Cardiac septum (tissue), 1 donor: ENCODE measurements at places on chromosomes 1 and 21.

GRCh38 chr1:117257291-117257690, 46.6 kb upstream of the VTCN1 start:
- no peak for DNase-seq

GRCh38 chr1:43444836-43445235, 8.9 kb downstream of the HYI start:
- DNase-seq, result peak; percentile 47

- DNase-seq, result no peak
Measured at GRCh38 chr1:111205714-111206050, 5.2 kb upstream of the DENND2D start.

GRCh38 chr1:168565825-168566224, 10.6 kb upstream of the XCL1 start:
- DNase-seq, result no peak

- DNase-seq, result no peak
Measured at GRCh38 chr1:243489681-243490546, 234.1 kb downstream of the SDCCAG8 start.

GRCh38 chr1:157466011-157466410, 86.3 kb downstream of the FCRL5 start:
- no peak for DNase-seq

GRCh38 chr1:174956976-174957375, 42.8 kb upstream of the CACYBP start:
- DNase-seq, result no peak

DNA sequence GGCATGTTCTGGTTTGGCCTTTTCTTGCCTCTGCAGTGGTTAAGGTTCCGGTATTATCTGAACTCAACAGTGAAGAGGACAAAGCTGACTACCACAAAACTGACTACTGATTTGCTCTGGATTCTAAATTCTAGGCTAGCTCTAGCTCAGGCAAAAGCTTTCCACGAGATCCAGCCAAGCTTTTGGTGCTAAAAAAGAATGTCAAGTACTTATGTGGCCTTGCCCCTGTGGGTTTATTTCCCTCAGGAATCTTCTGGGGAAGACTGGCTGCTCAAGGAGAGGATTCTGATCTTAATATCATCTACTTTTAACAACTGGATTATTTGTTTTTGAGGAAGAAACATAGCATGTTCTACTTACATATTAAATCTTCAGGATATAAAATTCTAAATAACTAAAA, 26.1 kb upstream of the MTMR11 start:
- DNase-seq, result no peak

- peak; percentile 71 for DNase-seq
Measured at GRCh38 chr1:20724364-20725188, 6.8 kb upstream of the KIF17 start.

DNA sequence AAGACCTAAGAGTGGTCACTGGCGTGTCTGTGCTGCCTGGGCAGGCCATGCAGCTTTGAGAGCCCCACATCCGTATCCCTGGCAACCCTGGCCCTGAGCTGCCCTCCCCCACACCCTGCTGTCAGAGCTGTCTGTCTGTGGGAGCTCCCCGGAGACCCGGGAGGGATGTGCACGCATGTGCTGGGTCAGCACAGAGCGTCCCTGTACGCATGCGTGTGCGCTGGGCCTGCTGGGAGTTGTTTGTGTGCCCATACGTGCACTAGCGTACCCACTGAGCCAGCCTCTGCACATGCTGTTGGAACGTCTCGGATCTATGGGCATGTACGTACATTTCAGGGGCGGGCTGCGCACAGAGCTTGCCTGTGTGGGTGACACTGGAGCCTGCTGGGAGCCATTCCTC, 89.3 kb downstream of the EPHB2 start:
- no peak for DNase-seq

- no peak for DNase-seq
Measured at GRCh38 chr21:44850208-44850800, 23.2 kb downstream of the PTTG1IP start.

- no peak for DNase-seq
Measured at GRCh38 chr1:81920245-81920740, 119.6 kb downstream of the ADGRL2 start.

GRCh38 chr1:156246241-156246780, 1.5 kb downstream of the PAQR6 start:
- no peak for DNase-seq

DNA sequence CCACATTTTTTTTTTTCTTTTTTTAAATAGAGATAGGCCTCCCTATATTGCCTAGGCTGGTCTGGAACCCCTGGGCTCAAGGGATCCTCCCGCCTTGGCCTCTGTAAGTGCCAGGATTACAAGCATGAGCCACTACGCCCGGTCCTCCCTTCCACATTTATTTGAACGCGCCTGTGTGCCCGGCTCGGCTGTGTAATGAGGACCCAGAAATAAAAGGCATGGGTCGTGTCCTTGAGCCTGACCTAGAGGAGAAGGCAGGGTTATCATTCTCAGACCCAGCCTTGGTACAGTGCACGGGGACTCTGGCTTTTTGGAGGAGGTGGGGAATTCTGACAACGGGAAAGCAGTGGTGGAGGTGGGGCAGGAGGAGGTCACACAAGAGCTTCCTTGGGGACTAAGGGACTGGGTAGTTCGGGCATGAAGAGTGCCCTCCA, 841 bp downstream of the CENPF start:
- DNase-seq, result no peak

GRCh38 chr1:17209430-17209829, 4.5 kb downstream of the PADI1 start:
- DNase-seq, result no peak

- DNase-seq, result no peak
Measured at GRCh38 chr1:76835203-76835602, 32.1 kb upstream of the ST6GALNAC5 start.

DNA sequence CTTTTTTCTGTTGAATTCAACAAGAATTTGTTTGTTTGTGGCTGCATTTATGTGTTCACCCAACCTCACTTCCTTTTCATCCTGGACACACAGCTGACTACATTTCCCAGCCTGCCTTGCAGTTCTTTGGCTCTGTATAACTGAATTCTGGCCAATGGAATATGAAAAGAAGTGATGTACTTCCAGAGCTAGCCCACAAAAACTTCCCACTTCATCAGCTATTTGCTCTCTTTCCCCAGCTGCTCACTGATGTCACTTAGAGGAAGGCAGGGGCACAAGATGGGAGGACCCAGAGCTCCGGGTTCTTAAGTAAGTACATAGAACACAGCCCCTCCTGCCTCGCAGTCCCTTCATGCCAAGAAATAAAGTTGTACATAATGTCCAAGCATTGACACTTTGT, 235.0 kb upstream of the FGGY start:
- DNase-seq, result peak; percentile 76

DNA sequence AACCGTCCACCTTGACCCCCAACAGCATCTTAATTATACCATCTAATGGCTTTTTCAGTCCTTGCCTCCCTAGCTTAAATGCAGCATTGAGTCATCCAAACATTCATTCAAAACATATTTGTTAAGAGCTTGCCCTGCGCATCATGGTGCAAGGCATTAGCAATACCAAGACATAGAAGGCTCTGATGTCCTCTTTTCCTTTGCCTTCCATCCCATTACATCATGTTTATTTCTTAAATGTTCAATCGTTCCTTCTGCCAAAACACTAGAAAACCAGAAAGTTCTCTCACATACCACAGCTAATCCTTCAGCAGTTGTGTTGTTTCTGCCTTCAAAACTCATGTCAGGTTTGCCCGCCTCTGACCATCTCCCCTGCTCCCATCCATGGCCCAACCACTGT, 29.8 kb upstream of the VTCN1 start:
- no peak for DNase-seq

DNA sequence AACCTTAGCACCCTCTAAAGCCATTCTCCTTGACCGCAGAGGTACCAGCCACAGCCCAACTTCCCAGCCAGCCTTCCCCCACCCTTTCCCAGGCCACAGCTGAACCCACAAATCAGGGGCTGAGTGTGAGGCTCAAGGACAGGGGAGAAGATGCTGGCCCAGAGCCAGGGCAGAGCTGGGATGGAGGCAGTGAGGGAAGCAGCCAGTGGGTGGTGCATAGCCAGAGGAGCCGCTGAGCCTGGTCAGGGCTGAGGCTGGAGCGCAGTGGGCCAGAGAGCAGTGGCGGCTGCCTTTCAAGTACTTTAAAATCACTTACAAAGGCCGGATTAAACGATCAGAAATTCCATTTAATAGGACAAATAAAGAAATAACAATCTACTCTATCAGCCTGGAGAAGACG, 36.3 kb downstream of the DMAP1 start:
- no peak for DNase-seq

DNA sequence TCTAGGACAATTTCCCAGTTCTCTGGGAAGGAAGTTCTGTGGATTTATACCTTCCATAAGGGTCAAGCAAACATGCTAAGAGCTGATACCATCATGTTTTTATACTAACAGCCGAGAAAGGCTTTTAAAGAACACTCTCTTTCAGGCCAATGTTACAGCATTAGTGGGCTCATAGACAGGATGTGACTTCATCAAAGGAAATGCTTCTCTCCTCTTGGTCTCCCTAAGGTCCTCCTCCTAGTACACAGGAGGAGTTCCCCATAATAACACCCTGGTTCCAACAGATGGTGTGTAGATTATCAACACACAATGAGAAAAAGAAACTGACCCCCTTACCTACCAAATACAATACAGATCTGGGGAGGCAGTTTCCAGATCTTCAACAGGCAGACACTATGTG, 26.7 kb upstream of the GLIS1 start:
- no peak for DNase-seq

DNA sequence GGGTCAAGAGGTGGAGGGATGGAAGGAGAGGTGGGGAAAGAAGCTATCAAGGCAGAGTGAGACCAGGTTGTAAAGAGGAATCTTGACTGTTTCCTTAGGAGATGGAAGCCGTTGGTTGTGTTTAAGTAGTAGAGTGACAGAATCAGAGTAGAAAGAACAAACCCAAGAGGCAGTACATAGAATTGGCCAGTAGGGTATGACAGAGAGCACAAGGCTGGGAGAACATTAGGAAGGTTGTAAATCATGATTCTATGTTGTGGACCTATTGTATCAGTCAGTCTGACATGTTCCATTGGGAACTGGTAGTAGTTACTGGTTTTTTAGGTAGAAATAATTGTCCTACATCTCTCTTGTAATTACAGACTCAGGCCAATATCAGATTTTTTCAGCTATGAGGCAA, 486.9 kb upstream of the USP24 start:
- DNase-seq, result no peak

GRCh38 chr21:31923756-31924155, 50.9 kb downstream of the HUNK start:
- DNase-seq, result peak; percentile 4

DNA sequence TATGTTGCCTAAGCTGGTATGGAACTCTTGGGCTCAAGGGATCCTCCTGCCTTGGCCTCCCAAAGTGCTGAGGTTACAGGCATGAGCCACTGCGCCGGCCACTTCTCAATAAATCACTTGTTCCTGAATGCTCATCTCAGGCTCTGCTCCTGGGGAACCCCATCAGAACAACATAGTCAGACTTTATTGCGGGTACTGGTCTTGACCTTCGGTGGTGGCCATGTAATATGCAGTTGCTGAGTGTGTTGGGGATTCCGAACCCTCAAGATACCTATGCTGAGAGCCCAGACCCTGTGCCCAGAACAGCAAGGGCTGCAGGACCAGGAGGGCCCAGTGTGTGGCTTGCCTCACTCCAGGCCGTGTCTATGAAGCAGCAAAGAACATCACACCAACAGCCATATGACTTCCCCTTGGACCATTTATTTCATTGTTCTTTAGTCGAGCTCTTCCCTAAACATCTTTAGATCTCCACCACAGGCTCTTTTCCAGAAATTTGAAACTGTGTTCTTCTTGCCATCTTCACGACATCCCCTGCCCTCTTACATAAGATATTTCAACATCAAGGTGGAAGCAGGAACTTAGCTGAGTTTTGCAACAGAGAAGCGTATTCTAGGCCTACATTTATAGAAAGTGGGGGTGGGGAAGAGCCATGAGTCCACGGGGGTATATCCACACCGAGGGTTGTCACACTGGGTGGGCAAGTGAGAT, 12.7 kb upstream of the SDHB start:
- no peak for DNase-seq

DNA sequence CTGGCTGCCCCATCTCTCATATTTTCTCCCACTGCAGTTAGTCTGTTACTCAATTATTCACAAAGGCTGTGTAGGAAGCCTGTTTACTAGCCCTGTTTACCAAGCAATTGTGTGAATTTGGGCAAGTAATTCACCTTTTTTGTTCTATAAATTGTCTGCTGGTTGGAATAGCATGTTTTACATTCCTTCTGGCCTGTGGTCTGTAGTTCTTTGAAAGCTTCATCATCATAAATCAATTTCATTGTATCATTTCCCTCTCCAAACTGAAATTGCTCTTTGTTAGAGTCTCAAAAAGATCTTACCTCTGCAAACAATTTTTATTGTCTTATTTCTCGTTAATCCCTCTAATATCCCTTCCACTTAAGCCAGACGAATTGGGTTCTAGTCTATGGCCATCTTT, 1059.5 kb upstream of the ADGRL4 start:
- no peak for DNase-seq

DNA sequence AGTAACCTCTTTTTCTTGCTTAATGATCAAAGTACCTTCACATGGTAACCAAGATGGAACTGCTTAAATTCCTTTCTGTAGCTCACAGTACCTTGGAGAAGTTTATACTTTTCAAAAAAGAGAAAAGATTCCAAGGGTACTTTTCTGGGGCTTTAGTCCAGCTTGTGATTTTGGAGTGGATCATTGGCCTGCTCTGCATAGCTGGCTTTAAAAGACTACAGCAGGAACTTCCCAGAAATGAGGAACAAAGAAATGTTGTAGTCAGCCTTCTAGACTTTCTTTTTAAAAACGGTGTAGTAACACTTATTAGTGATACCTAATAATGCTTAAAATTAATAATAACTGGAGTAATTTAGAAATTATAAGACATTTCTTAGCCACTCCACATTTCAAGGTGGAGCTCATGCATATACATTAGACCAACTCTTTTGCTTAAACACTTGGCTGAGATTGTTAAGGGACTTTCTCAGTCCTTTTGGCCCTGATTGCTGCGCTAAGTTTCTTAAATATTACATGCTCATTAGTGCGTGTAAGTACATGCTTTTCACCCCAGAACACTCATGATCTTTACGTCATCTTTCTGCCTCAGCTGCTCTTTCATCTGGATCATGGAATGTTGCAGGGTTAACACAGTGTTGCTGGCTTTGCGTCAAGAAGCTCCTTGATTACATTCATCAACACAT, 57.3 kb downstream of the SDCCAG8 start:
- no peak for DNase-seq

DNA sequence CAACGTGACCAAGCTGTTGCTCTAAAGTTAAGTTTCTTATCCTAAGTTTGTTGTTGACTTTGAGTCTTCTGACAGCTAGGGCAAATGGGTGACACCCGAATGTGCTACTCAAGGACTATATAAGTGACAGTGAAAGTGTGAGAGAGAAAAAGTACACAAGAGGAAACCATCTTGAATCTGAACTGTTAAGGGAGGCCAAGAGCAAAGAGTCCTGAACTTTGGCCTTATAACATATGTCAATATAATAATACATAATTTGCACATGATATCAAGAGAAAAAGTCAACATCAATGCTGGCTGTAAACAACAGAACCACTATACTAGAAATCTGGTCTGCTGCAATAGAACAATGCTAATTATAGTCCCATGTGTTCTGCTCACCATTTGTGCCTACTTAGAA, 29.5 kb downstream of the SYNJ1 start:
- no peak for DNase-seq
